ENCODE measurements at places on chromosomes 4 and X.

GRCh38 chr4:42487230-42487629 lies 89.9 kb downstream of the SHISA3 start:
- DNase-seq = no peak

DNA sequence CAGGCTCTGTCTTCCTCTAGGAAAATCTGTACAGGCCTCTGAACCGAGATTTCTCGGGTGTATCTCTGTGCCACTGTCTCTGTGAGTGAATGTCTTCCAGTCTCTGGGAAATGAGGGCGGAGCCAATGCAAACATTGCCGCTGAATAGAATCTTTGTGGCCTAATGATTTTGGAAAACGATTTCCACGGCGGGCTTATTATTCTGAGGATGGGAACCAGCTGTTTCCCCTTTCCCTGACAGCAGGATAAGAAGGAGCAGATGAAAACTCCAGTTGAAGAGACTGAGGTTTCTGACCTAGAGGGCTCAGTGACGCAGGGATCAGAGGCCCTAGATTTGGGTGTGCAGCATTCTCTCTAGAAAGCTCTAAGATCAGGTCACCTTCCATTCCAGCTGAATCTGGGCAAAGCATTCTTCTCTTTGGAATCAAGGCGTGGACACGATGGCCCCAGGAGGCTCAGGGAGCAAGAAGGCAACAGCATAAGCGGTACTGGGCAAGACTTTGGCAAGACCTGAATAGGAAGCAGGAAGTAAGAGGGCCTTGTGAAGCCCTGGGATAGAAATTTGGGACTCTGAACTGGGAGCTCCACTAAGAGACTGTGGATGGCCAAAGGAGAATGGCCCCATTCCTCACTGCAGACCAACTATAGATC lies 47.3 kb downstream of the PJA1 start:
- no peak for DNase-seq

GRCh38 chr4:100649417-100649816 lies 131.6 kb upstream of the EMCN start:
- no peak for DNase-seq

- DNase-seq = no peak
Measured at GRCh38 chrX:445727-446126, 59.0 kb upstream of the PPP2R3B start.

DNA sequence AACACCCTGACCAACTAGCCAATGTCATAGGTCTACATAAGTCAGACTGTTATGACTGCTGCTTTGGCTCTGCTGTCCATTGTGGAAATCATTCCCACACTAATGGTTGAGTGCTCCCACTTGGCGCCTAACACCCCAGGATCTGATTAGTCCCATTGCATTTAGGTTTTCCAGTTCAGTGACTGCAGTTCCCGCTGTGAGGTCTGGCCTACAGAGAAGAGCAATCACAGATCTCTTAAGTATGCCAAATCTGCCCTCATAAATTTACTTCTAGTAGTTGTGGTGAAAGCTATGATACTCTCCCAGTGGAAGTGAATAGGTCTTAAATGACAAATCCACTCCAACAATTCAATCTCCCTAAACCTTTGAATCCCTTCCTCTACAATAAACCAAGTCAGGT lies 77.3 kb upstream of the IL2 start:
- DNase-seq = no peak

- no peak for DNase-seq
Measured at GRCh38 chr4:160129439-160129838, 1026.6 kb downstream of the RAPGEF2 start.

GRCh38 chrX:52034211-52034610 lies 34.8 kb downstream of the MAGED4B start:
- no peak for DNase-seq

- DNase-seq = no peak
Measured at GRCh38 chr4:143302536-143302935, 34.1 kb upstream of the GAB1 start.

DNA sequence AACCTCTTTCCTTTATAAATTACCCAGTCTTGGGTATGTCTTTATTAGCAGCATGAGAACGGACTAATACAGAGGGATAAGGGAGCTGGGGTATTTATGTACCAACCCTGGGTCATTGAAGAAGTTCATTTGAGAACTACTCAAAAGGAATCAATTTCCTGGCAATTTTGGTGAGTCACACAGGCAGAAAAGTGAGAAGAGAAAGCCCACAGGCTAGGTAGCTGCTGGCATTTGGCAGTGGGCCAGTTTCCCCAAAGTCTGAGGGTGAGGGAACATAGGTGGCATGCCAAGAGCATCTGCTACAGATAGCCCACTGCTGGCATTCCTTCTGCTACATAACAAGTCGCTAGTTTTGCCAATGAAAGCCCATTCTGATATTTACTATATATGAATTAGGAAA lies 411.2 kb downstream of the MID1IP1 start:
- no peak for DNase-seq

Data from nucleus accumbens (tissue), 56 donors.